SJSA1 (cell line): ENCODE measurements at places on chromosomes 1 and 21.

GRCh38 chr21:38658511-38658910 lies 147.2 kb upstream of the ETS2 start:
- peaks cover 23% of the 10 kb centered on the region for H3K4me1 ChIP-seq
- peaks cover 74% of the 10 kb centered on the region for H3K27me3 ChIP-seq
- no peaks in the 10 kb centered on the region for H3K36me3 ChIP-seq
- DNase-seq, result no peak
- H3K27ac ChIP-seq, result no peak overlapping the region
- no peak overlapping the region for H3K4me3 ChIP-seq

DNA sequence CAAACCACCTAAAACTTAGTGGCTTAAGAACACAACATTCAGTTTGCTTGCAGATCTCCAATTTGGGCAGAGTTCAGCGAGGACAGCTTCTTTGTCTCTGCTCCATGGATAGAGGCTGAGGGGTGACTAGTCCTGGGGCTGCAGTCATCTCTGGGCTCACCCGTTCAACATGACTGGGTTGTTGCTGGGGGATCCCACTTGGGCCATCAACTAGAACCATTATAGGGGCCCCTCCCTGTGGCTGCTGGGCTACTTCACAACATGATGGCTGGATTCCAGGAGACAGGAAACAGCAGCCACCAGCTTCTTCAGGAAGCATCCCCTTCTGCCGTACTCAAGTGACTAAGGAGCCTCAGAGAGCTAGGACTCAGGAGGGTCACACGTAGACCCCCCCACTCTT lies 140.9 kb downstream of the RHOU start:
- no peak overlapping the region for H3K4me3 ChIP-seq
- H3K4me1 ChIP-seq, result peaks cover 20% of the 10 kb centered on the region
- no peak overlapping the region for H3K27ac ChIP-seq
- no peaks in the 10 kb centered on the region for H3K36me3 ChIP-seq
- H3K27me3 ChIP-seq, result no peaks in the 10 kb centered on the region
- no peak for DNase-seq

DNA sequence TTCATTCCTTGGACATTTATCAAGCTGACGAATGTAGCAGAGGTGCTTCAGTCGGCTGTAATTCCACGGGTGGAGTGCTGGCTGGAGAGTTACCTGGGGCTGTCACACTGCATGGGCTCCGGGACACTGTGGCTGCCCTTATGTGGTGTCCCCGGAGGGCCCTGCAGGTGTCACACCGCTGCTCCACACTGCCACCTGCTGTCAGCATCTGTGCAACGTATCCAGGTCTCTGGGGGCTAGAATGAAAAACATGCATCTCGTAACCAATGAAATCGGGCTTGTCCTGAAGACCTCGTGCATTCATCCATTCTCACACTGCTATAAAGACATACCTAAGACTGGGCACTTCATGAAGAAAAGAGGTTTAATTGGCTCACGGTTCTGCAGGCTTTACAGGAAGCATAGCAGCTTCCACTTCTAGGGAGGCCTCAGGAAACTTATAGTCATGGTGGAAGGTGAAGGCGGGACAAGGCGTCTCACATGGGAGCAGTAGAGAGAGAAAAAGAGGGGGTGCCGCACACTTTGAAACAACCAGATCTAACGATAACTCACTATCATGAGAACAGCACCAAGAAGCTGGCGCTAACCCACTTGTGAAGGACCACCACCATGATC lies 46.7 kb upstream of the PCBP3 start:
- no peak overlapping the region for H3K27ac ChIP-seq
- no peak overlapping the region for H3K4me3 ChIP-seq
- no peaks in the 10 kb centered on the region for H3K27me3 ChIP-seq
- no peaks in the 10 kb centered on the region for H3K4me1 ChIP-seq
- no peaks in the 10 kb centered on the region for H3K36me3 ChIP-seq
- DNase-seq, result peak; percentile 75

GRCh38 chr1:25647106-25647505 lies 30.5 kb downstream of the MAN1C1 start:
- H3K36me3 ChIP-seq, result no peaks in the 10 kb centered on the region
- no peaks in the 10 kb centered on the region for H3K4me1 ChIP-seq
- DNase-seq, result no peak
- H3K27ac ChIP-seq, result no peak overlapping the region

GRCh38 chr1:246726255-246726679 lies 2.1 kb downstream of the SCCPDH start:
- DNase-seq, result no peak
- peaks cover 5% of the 10 kb centered on the region; the same call in 1 of the 2 replicates for H3K4me1 ChIP-seq
- H3K36me3 ChIP-seq, result peaks cover 45% of the 10 kb centered on the region
- no peak overlapping the region for H3K4me3 ChIP-seq
- H3K27ac ChIP-seq, result no peak overlapping the region

DNA sequence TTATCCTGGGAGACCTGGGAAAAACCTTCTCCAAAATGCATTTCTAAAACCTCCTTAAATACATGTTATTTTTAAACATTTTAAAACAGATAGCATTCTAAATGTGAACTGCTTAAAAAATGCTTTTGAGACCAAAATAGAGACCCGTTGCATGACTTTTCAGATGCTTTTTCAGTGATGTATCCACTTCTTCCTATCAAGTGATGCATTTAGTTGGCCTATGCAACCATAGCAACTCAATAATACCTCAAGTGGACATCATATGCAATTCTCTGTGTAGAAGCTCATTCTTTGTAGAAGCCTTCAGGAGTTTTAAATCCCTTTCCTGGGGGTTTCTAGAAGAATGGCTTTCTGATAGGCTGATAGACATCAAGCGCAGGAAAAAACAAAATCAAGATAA lies 94.5 kb upstream of the RAVER2 start:
- peaks cover 2% of the 10 kb centered on the region for H3K27me3 ChIP-seq
- no peak overlapping the region for H3K27ac ChIP-seq
- H3K4me3 ChIP-seq, result no peak overlapping the region
- DNase-seq, result no peak
- no peaks in the 10 kb centered on the region for H3K4me1 ChIP-seq
- H3K36me3 ChIP-seq, result no peaks in the 10 kb centered on the region

- peaks cover 39% of the 10 kb centered on the region for H3K4me1 ChIP-seq
- no peaks in the 10 kb centered on the region for H3K27me3 ChIP-seq
- H3K27ac ChIP-seq, result peak overlapping the region; percentile 89
Measured at GRCh38 chr1:47440599-47441081, 2.8 kb downstream of the FOXD2 start.

- H3K4me1 ChIP-seq, result peaks cover 9% of the 10 kb centered on the region
- no peak overlapping the region for H3K4me3 ChIP-seq
- no peak for DNase-seq
- H3K27ac ChIP-seq, result no peak overlapping the region
- no peaks in the 10 kb centered on the region for H3K27me3 ChIP-seq
Measured at GRCh38 chr1:40076895-40077312, 20.1 kb downstream of the PPT1 start.

- H3K4me3 ChIP-seq, result no peak overlapping the region
- no peak for DNase-seq
- H3K27ac ChIP-seq, result no peak overlapping the region
Measured at GRCh38 chr21:25496825-25497482, 110.3 kb downstream of the MRPL39 start.

DNA sequence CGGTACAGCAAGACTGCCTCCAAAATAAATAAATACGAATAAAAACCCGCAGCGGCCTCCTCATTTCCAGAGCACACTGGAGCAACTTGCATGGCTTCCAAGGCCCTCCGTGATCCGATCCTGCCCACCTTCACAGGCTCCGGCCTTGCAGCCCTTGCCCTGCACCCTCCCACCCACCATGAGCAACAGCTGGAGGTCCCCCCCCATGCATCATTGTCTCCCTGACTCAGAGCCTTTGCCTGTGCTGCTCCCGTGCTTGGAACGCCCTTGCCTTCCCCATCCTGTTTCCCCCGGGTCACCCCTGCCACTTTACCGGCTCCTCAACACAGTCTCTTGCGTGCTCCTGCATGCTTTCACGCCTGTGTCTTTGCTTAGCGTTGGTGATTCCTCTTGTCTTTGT lies 71.0 kb upstream of the ANGPTL1 start:
- H3K4me1 ChIP-seq, result peaks cover 5% of the 10 kb centered on the region; the same call in 1 of the 2 replicates
- DNase-seq, result no peak
- no peak overlapping the region for H3K4me3 ChIP-seq
- H3K36me3 ChIP-seq, result no peaks in the 10 kb centered on the region
- no peaks in the 10 kb centered on the region for H3K27me3 ChIP-seq
- H3K27ac ChIP-seq, result no peak overlapping the region

- no peaks in the 10 kb centered on the region for H3K36me3 ChIP-seq
- DNase-seq, result no peak
- no peak overlapping the region for H3K27ac ChIP-seq
- no peaks in the 10 kb centered on the region for H3K4me1 ChIP-seq
Measured at GRCh38 chr1:221778535-221779142, 36.8 kb upstream of the DUSP10 start.

GRCh38 chr1:115567431-115567830 lies 74.3 kb upstream of the VANGL1 start:
- no peak overlapping the region for H3K4me3 ChIP-seq
- H3K27ac ChIP-seq, result no peak overlapping the region
- H3K27me3 ChIP-seq, result no peaks in the 10 kb centered on the region
- no peak for DNase-seq

GRCh38 chr21:38416791-38417190 lies 81.5 kb downstream of the ERG start:
- H3K36me3 ChIP-seq, result no peaks in the 10 kb centered on the region
- H3K4me1 ChIP-seq, result no peaks in the 10 kb centered on the region
- DNase-seq, result no peak
- no peak overlapping the region for H3K4me3 ChIP-seq
- H3K27ac ChIP-seq, result no peak overlapping the region

GRCh38 chr1:153869486-153869885 lies 53.3 kb downstream of the GATAD2B start:
- no peaks in the 10 kb centered on the region for H3K4me1 ChIP-seq
- no peaks in the 10 kb centered on the region for H3K27me3 ChIP-seq

- no peak for DNase-seq
- H3K27ac ChIP-seq, result peak overlapping the region; percentile 82
- H3K27me3 ChIP-seq, result no peaks in the 10 kb centered on the region
- peaks cover 17% of the 10 kb centered on the region for H3K4me1 ChIP-seq
Measured at GRCh38 chr1:162549001-162549400, 12.5 kb upstream of the UAP1 start.

GRCh38 chr1:29629814-29630516 lies 393.6 kb downstream of the PTPRU start:
- H3K36me3 ChIP-seq, result no peaks in the 10 kb centered on the region
- H3K4me1 ChIP-seq, result no peaks in the 10 kb centered on the region
- H3K27ac ChIP-seq, result no peak overlapping the region
- 0 out of 2 replicates have a peak, but pooled peaks cover 5% of the 10 kb centered on the region for H3K27me3 ChIP-seq

DNA sequence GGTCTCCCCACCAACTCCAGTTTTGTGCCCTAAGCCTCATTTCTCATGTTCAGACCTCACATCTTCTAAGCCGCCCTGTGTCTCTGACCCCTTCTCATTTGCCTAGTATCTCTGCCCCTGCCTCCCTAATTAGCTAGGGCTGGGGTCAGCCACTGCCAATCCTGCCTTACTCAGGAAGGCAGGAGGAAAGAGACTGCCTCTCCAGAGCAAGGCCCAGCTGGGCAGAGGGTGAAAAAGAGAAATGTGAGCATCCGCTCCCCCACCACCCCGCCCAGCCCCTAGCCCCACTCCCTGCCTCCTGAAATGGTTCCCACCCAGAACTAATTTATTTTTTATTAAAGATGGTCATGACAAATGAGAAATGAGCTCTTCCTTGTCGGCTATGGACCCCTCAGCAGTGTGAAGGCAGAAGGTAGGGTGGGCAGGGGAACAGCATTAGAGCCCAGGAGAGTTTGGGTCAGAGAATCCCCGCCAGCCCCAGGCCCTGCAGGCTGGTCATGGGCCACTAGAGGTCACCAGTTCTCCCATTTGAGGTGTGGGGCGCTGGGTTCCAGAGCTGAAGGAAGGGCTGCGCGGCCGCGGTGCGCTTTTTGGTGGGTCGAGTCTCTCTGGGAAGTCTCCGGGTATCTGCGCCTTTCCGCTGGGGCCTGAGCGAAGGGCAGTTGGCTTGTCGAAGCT lies 11.5 kb downstream of the ADAMTSL4 start:
- H3K4me3 ChIP-seq, result peak overlapping the region; percentile 40
- peak overlapping the region; percentile 96 for H3K27ac ChIP-seq
- no peaks in the 10 kb centered on the region for H3K27me3 ChIP-seq
- peak; percentile 91 for DNase-seq

GRCh38 chr1:185603158-185603557 lies 131.0 kb upstream of the HMCN1 start:
- no peaks in the 10 kb centered on the region for H3K27me3 ChIP-seq
- no peaks in the 10 kb centered on the region for H3K4me1 ChIP-seq
- no peak overlapping the region for H3K27ac ChIP-seq
- no peaks in the 10 kb centered on the region for H3K36me3 ChIP-seq

DNA sequence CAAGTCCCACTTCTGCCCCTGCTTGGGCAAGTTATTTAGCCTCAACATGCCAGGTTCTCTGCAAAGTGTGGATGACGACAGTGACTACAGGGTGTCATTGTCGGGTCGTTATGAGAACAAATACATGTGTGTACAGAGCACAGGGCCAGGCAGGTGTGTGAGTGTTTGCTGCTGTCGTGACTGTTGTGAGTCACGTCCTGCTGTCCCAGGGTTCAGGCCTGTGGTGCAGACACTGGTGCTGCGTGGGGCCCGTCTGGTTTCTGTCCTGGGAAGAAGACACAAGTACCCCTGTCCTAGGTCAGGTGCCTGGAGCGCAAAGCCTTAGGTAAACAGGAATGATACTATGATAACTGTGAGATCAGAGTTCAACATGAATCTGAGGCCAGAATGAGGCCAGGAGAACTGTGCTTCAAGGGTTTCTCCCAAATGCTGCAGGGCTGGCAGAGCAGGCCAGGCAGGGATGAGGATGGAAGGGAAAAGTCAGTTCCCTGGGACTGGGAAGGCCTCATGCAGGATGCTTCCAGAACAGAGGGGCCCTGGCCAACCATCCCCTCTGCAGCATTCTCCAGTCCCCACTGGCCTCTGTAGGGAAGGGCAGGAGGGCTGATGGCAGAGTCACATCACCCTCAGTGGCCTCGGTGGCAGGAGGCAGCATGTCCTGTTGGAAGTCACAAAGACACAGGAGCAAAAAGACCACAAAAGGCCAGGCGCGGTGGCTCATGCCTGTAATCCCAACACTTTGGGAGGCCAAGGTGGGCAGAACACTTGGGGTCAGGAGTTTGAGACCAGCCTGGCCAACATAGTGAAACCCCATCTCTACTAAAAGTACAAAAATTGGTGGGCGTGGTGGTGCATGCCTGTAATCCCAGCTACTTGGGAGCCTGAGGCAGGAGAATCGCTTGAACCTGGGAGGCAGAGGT lies 15.7 kb downstream of the GPR157 start:
- no peak overlapping the region for H3K27ac ChIP-seq
- no peaks in the 10 kb centered on the region for H3K27me3 ChIP-seq
- H3K4me1 ChIP-seq, result no peaks in the 10 kb centered on the region
- DNase-seq, result no peak

- H3K36me3 ChIP-seq, result no peaks in the 10 kb centered on the region
- H3K4me1 ChIP-seq, result no peaks in the 10 kb centered on the region
- no peak overlapping the region for H3K4me3 ChIP-seq
Measured at GRCh38 chr1:210899676-210900075, 234.3 kb downstream of the KCNH1 start.
